ENCODE measurements at places on chromosomes 11 and 22.

DNA sequence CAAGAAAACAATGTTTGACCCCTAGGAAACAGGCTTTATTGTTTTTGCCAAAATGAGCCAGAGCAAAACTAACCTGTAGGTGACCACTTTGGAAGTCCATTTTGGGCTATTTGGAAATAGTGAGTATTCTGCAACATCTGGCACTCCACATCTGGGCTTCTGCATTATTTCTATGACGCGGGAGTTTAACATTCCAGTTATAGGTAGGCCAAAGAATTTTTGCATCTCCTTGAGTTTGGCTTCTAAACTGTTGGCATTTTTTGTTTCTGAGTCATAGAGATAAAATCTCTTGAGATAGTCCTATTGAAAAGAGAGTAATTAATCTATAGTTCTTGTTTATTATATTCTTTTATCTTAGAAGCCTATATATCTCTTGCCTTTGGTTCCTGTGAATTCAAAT is 2.9 kb downstream of the MMP7 start:
- DNase-seq: no peak

- no peak for DNase-seq
Measured at GRCh38 chr22:16800358-16800757, 24.9 kb downstream of the XKR3 start.

DNA sequence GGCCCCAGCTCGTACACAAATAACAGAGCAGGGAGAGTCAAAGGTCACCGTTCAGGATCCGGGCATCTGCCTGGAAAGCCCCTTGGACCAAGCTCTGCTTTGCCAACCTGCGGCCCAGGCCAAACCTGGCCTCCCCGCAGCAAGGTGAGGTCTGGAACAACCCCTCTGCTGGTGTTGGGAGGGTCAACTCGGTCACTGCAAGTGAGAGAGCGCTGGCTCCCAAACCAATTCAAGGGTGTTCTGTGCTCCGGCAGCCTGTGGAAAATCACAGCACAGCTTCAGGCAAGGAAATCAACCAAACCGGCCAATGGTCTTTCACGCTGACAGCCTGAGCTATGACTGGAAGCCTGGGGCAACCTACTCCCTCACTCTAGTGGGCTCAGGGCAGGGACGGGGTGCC is 63.4 kb downstream of the MYH9 start:
- no peak for DNase-seq

- DNase-seq: peak; percentile 63
Measured at GRCh38 chr11:12801976-12802375, 127.8 kb downstream of the TEAD1 start.

- DNase-seq: peak; percentile 85
Measured at GRCh38 chr22:35430897-35431322, 31.0 kb downstream of the MCM5 start.

DNA sequence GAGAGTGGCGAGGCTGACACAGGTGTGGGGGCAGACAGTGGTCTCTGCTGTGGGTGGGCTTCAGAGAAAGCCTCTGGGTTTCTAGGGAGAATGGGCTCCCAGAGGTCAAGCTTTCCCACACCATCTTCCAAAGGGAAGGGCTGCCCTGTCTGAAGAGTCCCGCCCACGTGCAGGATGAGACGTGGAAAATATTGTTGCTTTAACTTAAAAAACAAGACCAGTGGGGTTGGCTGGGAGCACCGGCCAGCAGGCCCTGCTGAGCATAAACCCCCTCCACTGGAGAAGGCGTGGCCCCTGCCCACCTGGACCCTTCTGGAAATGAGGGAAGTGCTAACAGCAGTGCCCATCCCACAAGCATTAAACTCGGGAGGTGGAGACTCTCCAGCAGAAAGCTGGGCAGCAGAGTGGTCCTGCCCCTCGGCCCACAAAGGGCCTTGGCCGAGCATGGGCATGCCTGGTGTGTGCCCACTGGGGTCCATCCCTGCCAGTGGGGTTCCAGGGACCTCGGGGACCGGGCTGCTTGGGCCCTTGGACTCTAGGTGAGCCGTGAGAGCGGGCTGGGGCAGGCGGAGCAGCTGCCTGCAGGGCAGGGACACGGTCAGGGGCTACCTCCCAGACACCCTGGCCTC is 15.4 kb downstream of the SELENOO start:
- no peak for DNase-seq

DNA sequence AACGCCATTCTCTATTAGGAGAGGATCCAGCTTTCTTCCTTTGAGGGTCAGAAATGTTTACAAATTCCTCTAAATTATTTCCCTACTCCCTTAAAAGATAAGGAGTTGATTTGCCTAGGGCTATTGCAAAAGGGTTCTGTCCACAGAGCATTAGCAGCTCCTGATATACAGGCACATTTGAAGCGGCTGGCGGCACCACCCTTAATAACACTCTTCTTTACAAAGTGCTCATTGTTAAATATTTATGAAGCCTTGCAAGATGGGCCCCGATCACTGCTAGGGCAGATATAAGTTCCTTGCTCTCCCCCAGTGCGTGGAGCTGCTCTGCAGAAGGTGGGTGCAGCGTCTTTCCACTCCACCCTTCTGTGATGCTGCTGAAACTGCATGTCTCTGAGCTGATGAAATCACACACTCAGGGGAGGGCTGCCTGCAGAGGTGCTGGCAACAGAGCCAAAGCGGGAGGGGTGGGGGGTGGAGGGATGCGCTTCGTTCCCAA is 116.7 kb upstream of the NTM start:
- DNase-seq: no peak

GRCh38 chr22:49320714-49321476 is 506.8 kb downstream of the BRD1 start:
- no peak for DNase-seq

- DNase-seq: no peak
Measured at GRCh38 chr11:120569861-120570260, 58.3 kb downstream of the GRIK4 start.

All from NCI-H69 (cell line).